ENCODE measurements at places on chromosomes 1 and 21. TPM values are rescaled to one million over a fixed set of nuclear protein-coding genes. Genes with fewer than 3 reads are reported as not detected.

Gene UBE2U
- not detected for total RNA-seq

Gene SPRR4
- total RNA-seq: not detected

Gene CYP2J2
- 0.44 TPM for total RNA-seq

Gene TMEM82
- total RNA-seq: not detected

Gene MRAP
- total RNA-seq: not detected

Gene ACTL8
- not detected for total RNA-seq

Gene ITLN2
- not detected for total RNA-seq

Gene FCMR
- total RNA-seq: 4.6 TPM

Gene PLCH2
- 5.9 TPM for total RNA-seq

Gene PLPP3
- 32.8 TPM for total RNA-seq

Gene PLEKHN1
- 14.0 TPM for total RNA-seq

Gene CKS1B
- total RNA-seq: 390 TPM

Gene NTMT2
- total RNA-seq: not detected

Gene FCRL5
- not detected for total RNA-seq

Gene CNR2
- total RNA-seq: not detected

Gene KCNE2
- total RNA-seq: not detected
